Trophoblast cell (in vitro differentiated cells and primary cell): ENCODE measurements at places on chromosomes 6 and 20.

DNA sequence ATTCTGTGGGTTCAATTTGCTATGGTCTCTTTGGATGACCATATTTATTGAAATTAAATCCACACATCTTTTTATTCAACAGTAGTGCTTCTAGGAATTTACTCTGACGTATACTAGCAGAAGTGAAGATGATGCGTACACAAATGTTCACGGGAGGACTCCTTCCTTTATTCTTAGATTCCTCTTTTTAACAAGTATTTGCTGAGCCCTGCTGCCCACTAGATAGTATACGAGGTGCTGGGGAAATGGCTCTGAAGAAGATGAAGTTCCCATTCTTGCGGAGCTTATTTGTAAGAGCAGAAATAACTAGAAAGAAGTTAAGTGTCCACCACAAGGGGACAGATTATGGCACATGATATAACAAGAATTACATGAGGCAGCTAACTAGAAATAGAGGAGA, 145.2 kb downstream of the DOK5 start:
- DNase-seq = no peak

DNA sequence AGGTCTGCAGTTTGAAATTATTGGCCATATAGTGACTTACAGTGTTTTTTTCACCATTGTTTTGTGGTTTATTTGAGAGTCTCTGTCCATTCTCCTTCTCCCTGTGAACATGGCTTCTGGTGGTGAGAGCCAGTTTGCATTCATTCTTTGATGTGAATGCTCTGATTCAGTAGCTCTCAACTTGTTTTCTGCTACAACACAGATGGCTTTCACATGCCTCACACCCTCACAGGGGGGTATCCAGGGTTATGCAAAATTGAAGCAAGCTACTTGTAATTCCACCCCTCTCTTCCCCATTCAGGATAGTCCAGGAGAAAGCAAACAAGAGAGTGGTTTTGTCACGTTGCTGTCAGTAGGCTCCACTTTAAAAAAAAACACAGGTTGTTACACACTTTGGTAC, 55.6 kb downstream of the SLX4IP start:
- DNase-seq = no peak

- DNase-seq = no peak
Observed at GRCh38 chr6:154479771-154480639, 30.5 kb downstream of the CNKSR3 start.

DNA sequence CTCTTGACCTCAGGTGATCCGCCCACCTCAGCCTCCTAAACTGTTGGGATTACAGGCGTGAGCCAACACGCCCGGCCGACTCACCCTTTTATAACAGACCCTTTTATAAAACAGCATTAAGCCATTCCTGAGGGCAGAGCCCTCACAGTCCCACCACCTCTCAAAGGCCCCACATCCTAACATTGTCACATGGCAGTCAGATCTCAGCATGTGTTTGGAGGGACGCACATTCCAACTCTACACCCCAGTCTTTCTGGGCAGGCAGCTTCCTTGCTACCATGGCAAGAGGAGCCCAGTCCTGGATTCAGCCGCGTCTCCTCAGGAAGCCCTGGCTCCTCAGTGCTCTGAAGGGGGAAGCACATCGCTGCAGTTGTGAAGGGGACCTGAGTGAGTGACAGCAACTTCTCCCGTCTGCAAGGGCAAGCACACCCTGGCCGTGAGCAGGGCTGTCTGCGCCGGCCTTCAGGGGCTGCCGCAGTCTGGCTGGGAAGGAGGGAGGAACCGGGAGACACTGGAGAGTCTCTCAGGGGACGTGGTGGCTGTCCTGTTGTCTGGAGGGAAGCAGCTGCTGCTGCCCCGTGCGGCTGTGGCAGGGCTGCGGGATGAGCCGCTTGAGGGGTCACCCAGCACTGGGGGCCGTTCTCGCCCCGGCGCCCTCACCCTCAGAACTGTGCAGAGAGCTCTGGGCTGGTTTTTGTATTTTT, 15.9 kb downstream of the OSBPL2 start:
- DNase-seq = no peak

DNA sequence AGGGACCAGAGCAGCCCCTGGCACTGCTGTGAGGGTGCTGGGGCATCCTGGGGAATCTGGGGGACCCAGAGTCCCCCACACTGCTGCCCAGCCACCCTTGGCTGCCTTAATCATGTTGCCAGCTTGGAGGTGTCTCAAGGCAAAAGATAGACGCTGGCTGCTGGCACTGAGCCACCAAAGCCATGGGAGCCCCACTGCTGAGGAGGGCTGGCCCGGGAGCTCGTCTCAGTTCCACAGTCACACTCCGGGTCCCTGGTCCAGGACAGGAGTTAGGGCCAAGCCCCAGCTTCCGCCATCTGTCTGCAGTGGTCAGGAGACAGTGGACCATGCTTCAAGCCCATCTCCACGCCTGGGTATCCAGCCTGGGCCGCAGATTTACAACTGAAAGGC, 41.0 kb upstream of the HMGA1 start:
- DNase-seq = no peak

GRCh38 chr6:82006027-82006738, 241.4 kb downstream of the IBTK start:
- DNase-seq = peak; percentile 78

DNA sequence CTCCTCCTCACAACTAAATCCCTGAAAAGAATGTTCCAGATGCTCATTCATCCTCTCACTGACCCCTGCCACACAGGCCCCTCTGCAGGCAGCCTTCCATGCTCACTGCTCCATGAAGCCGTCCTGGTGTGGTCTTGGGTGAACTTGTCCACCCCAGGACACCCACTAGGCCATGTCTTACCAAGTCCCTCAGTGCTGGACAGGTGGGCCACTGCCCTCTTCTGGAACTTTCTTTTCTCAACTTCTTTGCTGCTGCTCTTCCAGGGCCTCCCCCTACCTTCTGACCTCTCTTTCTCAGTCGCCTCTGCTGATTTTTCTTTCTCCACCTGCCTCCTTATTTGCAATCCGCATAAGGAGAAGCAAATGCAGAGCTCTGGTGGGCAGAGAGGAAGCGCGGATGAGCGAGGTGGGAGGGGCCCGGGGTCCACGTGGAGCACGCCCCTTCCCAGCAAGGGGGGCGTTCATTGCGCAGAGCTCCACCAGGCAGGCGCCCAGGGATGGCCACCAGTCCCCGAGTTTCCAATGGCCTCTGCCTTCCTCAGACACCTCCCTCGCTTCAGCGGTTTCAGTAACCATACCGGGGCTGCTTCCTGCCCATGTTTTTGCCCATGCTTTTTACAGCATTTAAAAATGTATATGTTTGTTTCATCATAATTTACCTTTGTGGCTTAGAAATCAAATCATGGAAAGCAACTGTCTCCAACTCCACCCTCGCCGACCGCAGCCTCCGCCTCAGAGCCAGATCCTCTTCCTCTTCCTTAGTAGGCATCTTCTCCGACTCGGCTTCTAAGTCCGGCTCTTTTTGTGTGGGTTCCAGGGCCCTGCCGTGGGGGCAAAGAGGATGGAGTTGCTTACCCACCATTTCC, 129.6 kb downstream of the ZDHHC14 start:
- no peak for DNase-seq

- no peak for DNase-seq
Observed at GRCh38 chr20:774016-774659, 5.8 kb upstream of the SLC52A3 start.

DNA sequence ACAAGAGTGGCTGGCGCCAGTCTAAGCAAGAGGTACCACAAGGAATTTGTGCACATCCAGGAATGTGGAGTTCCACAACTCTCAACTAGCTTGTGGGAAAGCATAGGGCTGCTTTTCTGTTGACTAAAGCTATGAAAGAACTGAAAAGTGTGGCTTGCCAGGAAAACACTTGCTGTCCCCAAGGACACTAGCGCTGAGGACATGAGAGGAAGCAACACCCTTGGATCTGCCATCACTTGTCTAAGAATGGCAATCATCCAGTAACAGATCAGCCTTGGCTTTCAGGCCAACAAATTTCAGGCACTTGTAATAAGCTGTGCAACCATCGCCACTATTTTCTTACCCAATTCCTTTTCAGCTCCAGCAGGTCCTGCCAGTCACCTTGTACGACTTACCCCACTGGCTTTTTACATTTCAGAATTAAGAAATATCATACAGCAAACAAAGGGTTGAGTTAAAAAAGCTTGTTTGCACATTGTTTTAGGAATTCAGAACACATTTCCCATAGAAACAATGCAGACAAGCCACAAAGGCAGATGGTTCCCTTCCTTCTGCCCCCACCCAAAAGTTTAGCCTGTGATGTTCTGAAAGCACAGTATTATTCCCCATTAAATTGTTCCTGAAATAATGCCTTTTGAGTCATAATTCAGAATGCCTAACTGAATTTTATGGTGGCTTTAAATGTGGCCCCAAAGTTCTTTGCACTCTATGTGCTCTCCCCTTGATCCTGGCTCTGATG, 57.9 kb upstream of the SSTR4 start:
- DNase-seq = no peak

DNA sequence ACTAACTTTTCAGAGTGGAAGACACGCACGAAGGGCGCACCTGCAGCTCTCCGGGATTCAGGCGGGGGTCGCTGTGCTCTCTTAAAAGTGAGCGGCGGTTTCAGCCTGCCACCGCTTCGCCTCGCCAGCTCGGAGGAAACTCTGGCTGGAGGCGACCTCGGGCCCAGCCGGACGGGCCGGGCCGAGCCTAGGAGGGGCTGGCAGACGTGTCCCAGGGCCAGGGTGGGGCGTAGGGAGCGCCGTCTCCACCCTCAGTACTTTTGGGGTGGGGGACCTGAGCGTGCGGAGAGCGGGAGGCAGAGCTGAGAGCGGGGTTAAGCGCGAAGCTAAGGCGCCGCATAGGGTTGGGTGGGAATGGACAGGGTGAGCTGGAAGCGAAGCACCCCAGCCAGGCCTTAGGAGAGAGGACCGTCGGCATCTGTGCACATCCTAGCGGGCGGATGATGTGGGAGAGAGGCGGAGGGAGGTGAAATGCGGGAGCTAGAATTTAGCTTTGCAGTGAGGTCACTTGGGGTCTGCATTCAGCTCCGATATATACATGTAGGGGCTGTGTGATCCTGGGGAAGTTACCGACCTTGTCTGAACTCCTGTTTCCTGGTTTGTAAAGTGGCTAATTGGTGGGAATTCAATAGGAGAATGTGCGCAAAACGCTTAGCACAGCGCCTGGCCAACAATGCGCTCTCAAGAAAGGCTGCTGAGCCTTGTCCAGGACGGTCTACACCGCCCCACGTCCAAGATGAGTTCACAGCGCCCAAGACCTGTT, 6.5 kb upstream of the TFAP2A start:
- DNase-seq = no peak

GRCh38 chr6:118668761-118669385, 17.5 kb upstream of the CEP85L start:
- no peak for DNase-seq

- no peak for DNase-seq
Observed at GRCh38 chr20:1301031-1301529, 27.9 kb downstream of the SDCBP2 start.

DNA sequence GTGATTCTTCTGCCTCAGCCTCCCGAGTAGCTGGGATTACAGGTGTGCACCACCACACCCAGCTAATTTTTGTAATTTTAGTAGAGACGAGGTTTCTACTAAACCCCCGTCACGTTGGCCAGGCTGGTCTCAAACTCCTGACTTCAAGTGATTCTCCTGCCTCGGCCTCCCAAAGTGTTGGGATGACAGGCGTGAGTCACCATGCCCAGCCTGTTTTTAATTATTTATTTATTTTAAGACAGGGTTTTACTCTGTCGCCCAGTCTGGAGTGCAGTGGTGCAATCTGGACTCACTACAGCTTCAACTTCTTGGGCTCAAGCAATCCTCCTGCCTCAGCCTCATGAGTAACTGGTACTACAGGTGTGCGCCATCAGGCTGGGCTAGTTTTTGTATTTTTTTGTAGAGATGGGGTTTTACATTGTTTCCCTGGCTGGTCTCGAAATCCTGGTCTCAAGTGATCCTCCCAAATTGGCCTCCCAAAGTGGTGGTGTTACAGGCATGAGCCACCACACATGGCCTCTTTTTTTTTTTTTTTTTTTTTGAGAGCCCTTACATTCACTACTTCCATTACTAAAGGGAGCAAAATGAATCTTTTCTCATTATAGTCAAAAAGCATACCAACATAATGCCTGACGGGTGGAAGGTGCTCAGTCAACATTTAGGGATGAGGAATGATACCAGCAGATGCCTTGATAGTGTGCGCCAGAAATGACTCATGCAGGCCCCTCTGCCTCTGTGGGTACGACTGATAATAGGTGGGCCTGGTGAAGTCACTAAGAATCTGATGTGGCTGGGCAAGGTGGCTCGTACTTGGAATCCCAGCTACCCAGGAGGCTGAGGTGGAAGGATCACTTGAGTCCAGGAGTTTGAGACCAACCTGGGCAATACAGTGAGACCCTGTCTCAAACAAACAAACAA, 17.8 kb upstream of the RALGAPB start:
- peak; percentile 89 for DNase-seq

DNA sequence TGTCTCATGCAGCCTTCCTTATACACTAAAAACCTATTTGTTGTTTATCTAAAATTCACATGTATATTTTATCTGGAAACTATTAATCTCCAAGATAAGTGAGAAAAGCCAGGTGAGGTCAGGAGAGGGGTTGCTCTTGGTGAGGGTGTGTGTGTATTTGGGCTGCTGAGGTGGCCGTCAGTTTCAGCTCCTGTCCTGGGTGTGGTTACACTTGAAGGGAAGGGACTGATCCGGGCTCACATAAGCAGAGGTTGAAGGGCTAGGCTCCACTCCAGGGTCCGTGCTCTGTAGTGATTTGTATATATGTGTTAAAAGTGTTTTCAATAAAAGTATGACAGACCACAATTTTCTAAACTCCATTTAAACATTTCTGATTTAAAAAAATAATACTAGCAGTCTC, 13.5 kb upstream of the SNAI1 start:
- peak; percentile 39 for DNase-seq

GRCh38 chr6:132414761-132415160, 13.5 kb upstream of the MOXD1 start:
- peak; percentile 89 for DNase-seq
